ENCODE measurements at places on chromosomes 2 and 18. TPM values are rescaled to one million over a fixed set of nuclear protein-coding genes. Genes with fewer than 3 reads are reported as not detected.

GRCh38 chr2:44242904-44243303 lies 32.4 kb upstream of the SLC3A1 start:
- H3K4me3 ChIP-seq = no peak overlapping the region
- no peaks in the 10 kb centered on the region for H3K36me3 ChIP-seq
- H3K27me3 ChIP-seq = no peaks in the 10 kb centered on the region

The SATB2 gene
- total RNA-seq = 3.0 TPM

DNA sequence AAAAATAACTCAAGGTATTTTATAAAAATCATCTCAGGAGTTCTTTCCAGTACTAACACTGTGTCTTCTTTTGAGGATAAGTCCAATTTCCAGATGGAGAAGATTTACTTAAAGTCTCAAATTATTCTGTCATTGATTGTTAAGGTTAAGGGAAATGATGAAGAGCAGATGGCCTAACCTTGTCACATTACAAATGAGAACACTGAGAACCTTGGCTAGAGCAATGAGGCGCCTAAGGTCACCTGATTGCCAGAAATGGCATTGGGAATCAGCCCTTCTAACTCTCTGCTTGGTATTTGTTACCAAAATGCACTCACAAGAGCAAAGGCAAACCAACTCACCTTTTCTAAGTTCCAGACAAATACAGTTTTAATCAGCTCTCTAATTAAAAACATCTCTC lies 835.1 kb downstream of the RNF144A start:
- DNase-seq = no peak
- no peaks in the 10 kb centered on the region for H3K36me3 ChIP-seq
- H3K27me3 ChIP-seq = no peaks in the 10 kb centered on the region
- no peak overlapping the region for H3K27ac ChIP-seq
- no peaks in the 10 kb centered on the region for H3K4me1 ChIP-seq
- H3K4me3 ChIP-seq = no peak overlapping the region

DNA sequence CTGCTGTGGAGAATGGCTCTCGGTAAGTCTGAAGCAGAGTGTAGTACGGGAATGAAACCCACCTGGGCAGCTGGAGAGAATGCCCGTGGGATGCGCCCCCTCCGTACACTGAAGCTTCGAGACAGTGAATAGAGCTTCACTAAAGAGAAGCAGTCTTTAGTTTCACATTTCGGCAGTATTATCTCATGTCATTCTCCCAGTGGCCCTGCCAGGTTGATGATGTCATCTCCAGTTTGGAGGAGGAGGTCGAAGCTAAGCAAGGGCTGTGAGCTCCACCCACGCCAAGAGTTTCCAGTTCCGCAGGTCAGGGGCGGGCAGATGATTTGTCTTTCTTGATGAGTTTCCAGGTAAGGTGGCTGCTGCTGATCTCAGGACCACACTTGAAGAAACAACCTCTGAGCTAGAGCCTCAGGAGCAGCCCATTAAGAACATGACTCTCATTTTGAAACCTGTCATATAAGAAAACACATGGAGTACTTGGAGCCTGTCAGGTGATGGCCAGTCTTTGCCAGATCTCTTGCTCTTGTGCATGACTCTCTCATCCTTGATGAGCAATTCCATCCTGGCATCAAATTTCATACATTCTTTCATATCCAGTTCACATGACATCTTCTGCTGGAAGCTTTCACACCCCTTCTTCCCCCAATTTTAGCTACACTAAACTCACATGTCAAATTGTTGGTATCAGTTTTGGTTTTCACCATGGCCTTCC lies 475.0 kb downstream of the RNF144A start:
- DNase-seq = no peak
- H3K4me3 ChIP-seq = no peak overlapping the region
- no peak overlapping the region for H3K27ac ChIP-seq
- H3K27me3 ChIP-seq = no peaks in the 10 kb centered on the region

DNA sequence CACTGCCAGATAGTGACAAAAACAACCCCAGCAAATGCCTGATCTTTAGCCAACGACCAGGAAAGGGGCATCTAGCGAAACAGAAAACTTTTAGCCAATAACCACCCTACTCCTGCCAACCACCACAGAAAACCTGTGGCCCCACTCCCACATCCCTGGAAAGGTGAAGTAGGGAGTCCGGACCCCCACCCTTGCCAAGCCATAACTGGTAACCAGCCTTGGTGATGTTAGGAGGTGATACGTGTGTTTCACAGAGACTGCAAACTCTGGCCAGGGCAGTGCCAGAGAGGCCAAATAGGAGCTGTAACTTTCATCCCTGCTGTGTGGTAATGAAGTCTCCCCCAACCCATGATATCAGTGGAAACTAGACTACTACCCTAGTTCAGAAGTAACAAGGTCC lies 27.6 kb downstream of the SCTR start:
- H3K36me3 ChIP-seq = no peaks in the 10 kb centered on the region
- H3K27me3 ChIP-seq = no peaks in the 10 kb centered on the region
- H3K27ac ChIP-seq = no peak overlapping the region
- no peak for DNase-seq

The DTNB gene
- 27.7 TPM for total RNA-seq

GRCh38 chr18:37502036-37502435 lies 63.6 kb downstream of the CELF4 start:
- no peaks in the 10 kb centered on the region for H3K4me1 ChIP-seq
- H3K36me3 ChIP-seq = no peaks in the 10 kb centered on the region
- H3K4me3 ChIP-seq = no peak overlapping the region
- H3K27ac ChIP-seq = no peak overlapping the region
- DNase-seq = no peak

The GPR55 gene
- 6.3 TPM for total RNA-seq

The POTEE gene
- 0.19 TPM for total RNA-seq

- no peaks in the 10 kb centered on the region for H3K36me3 ChIP-seq
- no peak for DNase-seq
- no peaks in the 10 kb centered on the region for H3K27me3 ChIP-seq
- H3K4me1 ChIP-seq = no peaks in the 10 kb centered on the region
- H3K27ac ChIP-seq = no peak overlapping the region
Measured at GRCh38 chr18:56127322-56128099, 510.9 kb downstream of the TXNL1 start.

GRCh38 chr2:9178904-9179571 lies 27.6 kb upstream of the ASAP2 start:
- H3K36me3 ChIP-seq = no peaks in the 10 kb centered on the region
- DNase-seq = no peak
- no peaks in the 10 kb centered on the region for H3K4me1 ChIP-seq
- H3K27ac ChIP-seq = no peak overlapping the region
